Uterus (tissue), 4 donors: ENCODE measurements at places on chromosomes 3 and 15. TPM values are rescaled to one million over a fixed set of nuclear protein-coding genes. Genes with fewer than 3 reads are reported as not detected.
A peak's percentile ranks its signal among the peaks of the same experiment; 100 is the strongest.

- DNase-seq, result no peak
Observed at GRCh38 chr15:87368511-87368910, 888.0 kb downstream of the NTRK3 start.

GRCh38 chr3:125051715-125052581, 3.8 kb downstream of the HEG1 start:
- peak; percentile 56 for DNase-seq

DNA sequence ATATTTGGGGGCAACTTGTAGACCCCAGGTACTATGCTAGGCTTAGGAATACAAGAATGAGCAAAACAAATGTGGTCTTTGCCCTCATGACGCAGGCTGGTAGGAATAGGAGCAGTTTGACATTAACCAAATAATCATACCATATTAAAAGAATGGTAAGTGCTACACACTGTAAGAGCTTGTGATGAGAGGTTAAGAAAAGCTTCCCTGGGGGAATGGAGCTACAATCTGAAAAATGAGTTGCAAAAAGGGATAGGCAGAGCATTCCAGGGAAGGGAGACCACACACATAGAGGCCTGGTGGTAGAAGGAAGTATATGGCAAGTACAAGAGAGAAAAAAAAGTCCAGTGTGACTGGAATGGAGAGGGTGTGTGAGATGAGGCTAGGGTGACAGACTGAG, 37.3 kb downstream of the TMOD3 start:
- DNase-seq, result no peak

- no peak for DNase-seq
Observed at GRCh38 chr15:67097930-67098740, 32.7 kb downstream of the SMAD3 start.

- no peak for DNase-seq
Observed at GRCh38 chr3:104040896-104041295, 1325.8 kb upstream of the ALCAM start.

- DNase-seq, result no peak
Observed at GRCh38 chr3:53885239-53885638, 3.3 kb upstream of the ACTR8 start.

- DNase-seq, result no peak
Observed at GRCh38 chr3:105842943-105843342, 25.9 kb downstream of the CBLB start.

GRCh38 chr3:195023576-195023975, 247.4 kb downstream of the XXYLT1 start:
- no peak for DNase-seq

DNA sequence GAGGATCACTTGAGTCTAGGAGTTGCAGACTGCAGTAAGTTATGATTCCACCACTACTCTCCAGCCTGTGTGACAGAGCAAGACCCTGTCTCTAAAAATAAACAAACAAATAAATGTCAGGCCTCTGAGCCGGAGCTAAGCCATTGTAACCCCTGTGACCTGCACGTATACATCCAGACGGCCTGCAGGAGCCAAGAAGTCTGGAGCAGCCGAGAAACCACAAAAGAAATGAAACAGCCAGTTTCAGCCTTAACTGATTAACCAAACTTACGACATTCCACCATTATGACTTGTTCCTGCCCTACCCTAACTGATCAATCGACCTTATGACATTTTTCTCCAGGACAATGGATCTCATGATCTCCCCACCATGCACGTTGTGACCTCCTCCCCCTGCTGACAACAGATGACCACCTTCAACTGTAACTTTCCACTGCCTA, 32.5 kb upstream of the ZKSCAN7 start:
- DNase-seq, result no peak

- peak; percentile 43 for DNase-seq
Observed at GRCh38 chr3:106609666-106610301, 741.0 kb upstream of the CBLB start.

BMF gene
- 16.4 TPM for total RNA-seq

AHSG gene
- total RNA-seq, result not detected

STARD9 gene
- 25.3 TPM for total RNA-seq

SPINK8 gene
- not detected for total RNA-seq

CP gene
- 13.3 TPM for total RNA-seq

IQGAP1 gene
- total RNA-seq, result 266 TPM

KBTBD13 gene
- total RNA-seq, result not detected

ZNF717 gene
- 15.3 TPM for total RNA-seq
